Suprapubic skin (tissue), 4 donors: ENCODE measurements at places on chromosomes 1 and 21.

GRCh38 chr1:2595812-2596529, 9.4 kb downstream of the PRXL2B start:
- peak; percentile 70 for DNase-seq

DNA sequence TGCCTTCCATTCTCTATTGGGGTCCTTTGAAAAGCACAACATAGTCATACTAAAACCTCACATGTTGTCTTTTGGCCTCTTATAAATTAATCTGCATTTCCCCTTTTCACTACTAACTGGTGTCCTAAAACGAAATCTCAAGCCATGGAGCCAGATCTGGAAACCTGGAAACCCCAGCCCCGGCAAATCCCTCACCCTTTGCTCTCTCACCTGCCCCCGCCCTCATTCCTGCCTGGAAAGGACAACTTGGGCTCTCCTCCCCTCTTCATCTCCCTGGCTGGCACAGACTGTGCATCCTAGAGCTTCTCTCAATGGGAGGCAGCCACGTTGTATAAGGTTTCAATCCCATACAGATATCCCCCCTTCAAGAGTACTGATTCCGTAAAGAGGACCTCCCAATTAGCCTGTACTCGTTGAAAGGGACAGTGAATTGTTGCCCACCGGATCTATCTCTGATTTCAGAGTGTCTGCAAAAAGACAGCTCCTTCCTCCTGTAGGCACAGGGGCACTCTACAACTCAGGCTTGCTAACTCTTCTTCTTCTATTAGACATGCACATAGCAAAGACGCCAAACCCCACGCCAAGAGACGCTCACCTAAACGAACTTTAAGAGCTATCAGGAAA, 1.4 kb downstream of the DUSP10 start:
- DNase-seq: no peak

DNA sequence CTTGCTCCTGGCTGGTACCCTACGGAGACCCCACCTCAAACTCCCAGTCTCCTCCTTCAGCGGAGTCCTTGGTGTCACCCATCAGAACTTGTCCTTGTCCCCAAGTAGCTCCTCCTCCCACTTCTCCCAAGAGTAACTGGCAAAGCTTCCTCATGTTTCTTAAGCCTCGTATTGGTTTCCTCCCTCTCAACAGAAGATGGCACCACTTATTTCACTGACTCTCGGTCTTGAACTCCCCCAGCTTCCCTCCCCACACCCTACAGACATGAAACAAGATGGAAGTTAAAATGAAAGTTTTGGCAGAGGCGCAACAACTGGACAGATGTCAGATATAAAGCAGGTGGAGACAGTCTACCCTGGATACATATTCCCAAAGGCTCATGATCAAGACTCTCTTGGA, 13.4 kb downstream of the RAB7B start:
- no peak for DNase-seq

- DNase-seq: no peak
Measured at GRCh38 chr1:57788313-57788712, 364.5 kb upstream of the DAB1 start.

DNA sequence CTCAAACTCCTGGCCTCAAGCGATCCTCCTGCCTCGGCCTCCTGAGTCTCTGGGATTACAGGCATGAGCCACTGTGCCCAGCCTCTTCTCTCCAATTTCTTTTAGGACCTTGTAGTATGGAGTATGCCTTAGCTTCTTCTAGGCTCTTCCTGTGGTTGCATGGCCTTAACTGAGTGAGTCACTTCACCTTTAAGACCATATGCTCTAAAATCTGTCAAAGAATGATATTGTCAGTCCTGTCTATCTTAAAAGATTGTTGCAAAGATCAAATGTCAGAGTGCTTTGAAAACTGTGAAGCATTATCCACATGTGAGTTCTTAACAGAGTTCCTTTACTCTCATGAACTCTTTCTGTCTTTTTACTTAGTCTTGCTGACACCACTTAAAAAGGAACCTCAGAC, 37.2 kb downstream of the ATP2B4 start:
- no peak for DNase-seq

DNA sequence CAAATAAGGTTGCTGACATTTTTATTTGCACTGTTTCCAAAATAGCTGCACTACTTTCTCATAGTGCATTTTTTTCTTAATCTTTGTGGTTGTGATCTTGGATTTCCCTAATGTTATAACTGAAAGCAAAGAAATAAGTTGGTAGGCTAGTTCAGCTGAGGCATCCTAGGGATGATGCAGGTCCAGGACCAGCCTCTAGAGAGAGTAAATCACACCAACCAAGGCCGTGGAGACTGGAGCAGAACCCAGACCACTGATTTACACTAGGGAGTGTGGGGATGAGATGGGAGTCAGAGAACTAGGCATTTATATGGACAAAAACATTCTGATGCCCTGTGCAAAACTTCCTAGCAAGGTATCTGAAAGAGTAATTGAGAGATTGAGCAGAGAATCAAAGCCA, 104.5 kb downstream of the URB2 start:
- DNase-seq: no peak

- no peak for DNase-seq
Measured at GRCh38 chr1:165253818-165254254, 102.7 kb downstream of the LMX1A start.

- DNase-seq: no peak
Measured at GRCh38 chr1:45275054-45275453, 51.6 kb upstream of the HPDL start.

- no peak for DNase-seq
Measured at GRCh38 chr1:165824269-165824643, 3.2 kb upstream of the UCK2 start.

GRCh38 chr1:108082001-108082400, 117.0 kb upstream of the VAV3 start:
- DNase-seq: no peak
